Lower lobe of right lung (tissue), 2 donors: ENCODE measurements at places on chromosomes 3 and 15. TPM values are rescaled to one million over a fixed set of nuclear protein-coding genes. Genes with fewer than 3 reads are reported as not detected.

PLA2G4F gene
- total RNA-seq: 99.0 TPM

KLHL24 gene
- 93.9 TPM for total RNA-seq

GOLGA6L4 gene
- 1.6 TPM for total RNA-seq

TRIM71 gene
- total RNA-seq: 2.5 TPM

ARGFX gene
- total RNA-seq: not detected

ISG20 gene
- 32.0 TPM for total RNA-seq

RAB7A gene
- total RNA-seq: 278 TPM

ASB14 gene
- 0.50 TPM for total RNA-seq

ACKR4 gene
- total RNA-seq: 8.5 TPM

RPLP1 gene
- 1,283 TPM for total RNA-seq

FRMD4B gene
- total RNA-seq: 62.4 TPM

AHSG gene
- total RNA-seq: not detected

GOLGA6B gene
- total RNA-seq: not detected

INKA1 gene
- total RNA-seq: 5.3 TPM

MYO5C gene
- 74.7 TPM for total RNA-seq

GHSR gene
- not detected for total RNA-seq

DNA sequence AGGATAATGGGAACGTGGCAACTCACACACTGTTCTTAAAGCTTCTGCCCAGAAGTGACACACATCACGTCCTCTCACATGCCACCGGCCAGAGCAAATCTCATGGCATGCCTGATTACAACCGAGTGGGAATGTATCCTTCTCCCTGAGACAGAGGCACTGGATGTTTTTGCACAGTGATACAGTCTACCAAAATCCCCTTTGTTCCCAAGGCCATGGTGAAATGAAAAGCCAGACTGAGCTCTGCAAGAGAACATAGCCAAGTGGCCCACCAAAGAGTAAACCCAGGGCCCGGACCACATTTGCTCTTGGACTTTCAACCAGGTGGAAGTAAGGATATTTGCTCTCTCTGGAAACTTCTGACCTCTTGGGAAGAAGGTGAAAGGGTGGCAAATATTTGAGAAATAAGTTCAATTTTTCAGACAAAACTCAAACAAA, 186.2 kb upstream of the STT3B start:
- no peak overlapping the region for H3K27ac ChIP-seq
- H3K4me3 ChIP-seq: no peak overlapping the region
- no peaks in the 10 kb centered on the region for H3K36me3 ChIP-seq
- H3K27me3 ChIP-seq: no peaks in the 10 kb centered on the region

- peaks cover 19% of the 10 kb centered on the region for H3K4me1 ChIP-seq
- H3K4me3 ChIP-seq: no peak overlapping the region
- peaks cover 66% of the 10 kb centered on the region for H3K36me3 ChIP-seq
- peak overlapping the region; percentile 31 for H3K27ac ChIP-seq
- H3K27me3 ChIP-seq: no peaks in the 10 kb centered on the region
These were observed 41.2 kb downstream of the OIP5 start for GRCh38 chr15:41291065-41291631.

DNA sequence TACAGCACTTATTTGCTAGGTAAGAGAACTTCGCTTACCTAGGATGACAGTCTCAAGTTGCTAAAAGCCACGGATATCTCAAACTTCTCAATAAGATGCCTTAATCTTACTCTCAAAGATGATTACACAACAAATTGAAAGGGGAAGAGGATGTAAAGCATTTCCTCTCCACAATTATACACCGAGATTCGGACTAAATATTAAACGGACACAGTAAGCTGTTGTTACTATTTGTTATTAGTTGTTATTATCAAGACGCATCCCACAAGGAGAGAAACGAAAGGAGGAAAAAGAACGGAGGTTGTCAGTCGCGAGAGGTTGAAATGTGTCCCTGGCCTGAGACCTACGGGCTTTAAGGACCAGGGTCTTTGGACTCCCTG, 660 bp downstream of the ZNF106 start:
- H3K4me1 ChIP-seq: peaks cover 59% of the 10 kb centered on the region
- DNase-seq: no peak
- H3K27me3 ChIP-seq: no peaks in the 10 kb centered on the region
- peak overlapping the region; percentile 94 for H3K4me3 ChIP-seq
- H3K27ac ChIP-seq: peak overlapping the region; percentile 97
- peaks cover 2% of the 10 kb centered on the region for H3K36me3 ChIP-seq

GRCh38 chr3:59185591-59186369, 136.0 kb upstream of the CFAP20DC start:
- no peaks in the 10 kb centered on the region for H3K27me3 ChIP-seq
- no peak overlapping the region for H3K4me3 ChIP-seq
- H3K27ac ChIP-seq: no peak overlapping the region
- H3K4me1 ChIP-seq: no peaks in the 10 kb centered on the region

DNA sequence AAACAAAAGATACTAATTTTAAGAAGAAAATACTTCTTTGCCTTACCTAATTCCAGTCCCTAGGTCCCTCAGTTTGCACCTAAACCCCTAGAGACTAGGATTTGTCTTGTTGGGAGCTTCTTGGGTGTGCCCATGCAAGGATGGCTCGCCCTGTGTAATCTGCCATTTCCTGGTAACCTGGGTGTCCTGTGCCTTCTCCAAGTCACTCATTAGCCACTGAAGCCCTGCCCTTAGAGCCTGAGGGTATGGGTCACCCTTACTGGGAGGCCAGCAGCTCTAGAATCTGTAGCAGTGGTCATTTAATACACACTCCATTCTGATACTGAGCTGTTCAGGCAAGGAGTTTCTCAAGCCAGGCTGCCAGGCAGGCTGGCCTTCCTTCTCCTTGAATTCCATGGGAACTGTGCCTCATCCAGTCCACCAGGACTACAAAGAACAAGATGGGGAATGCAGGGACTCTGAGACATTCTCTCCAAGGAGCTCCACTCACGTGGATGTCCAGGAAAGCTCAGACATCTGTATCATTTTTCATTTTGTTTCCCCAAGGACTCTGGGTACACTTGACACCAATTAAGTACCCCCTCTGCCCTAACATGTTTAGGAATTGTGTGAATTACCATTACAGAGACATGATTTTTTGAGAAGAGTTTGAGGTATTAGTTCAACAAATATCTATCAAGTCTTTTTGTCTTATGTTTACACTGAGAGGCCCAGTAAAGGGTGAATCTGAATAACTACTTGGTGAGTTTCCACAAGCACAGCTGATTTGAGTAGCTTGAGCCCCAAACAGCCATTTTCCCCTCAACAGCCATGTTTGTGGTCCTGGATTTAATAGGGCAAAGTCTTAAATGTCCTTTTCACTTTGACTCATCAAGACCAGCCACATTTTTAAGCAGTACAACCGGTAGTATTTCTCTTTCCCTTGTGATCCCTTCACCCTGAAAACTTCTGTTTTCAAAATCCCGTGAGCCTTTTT, 52.6 kb downstream of the ARNT2 start:
- H3K4me1 ChIP-seq: peaks cover 29% of the 10 kb centered on the region
- DNase-seq: no peak
- H3K36me3 ChIP-seq: no peaks in the 10 kb centered on the region
- H3K27me3 ChIP-seq: peaks cover 3% of the 10 kb centered on the region
- no peak overlapping the region for H3K27ac ChIP-seq

- peak overlapping the region; percentile 8 for H3K27ac ChIP-seq
- no peak for DNase-seq
- no peaks in the 10 kb centered on the region for H3K36me3 ChIP-seq
- no peak overlapping the region for H3K4me3 ChIP-seq
These were observed 48.9 kb upstream of the MME start for GRCh38 chr3:155031186-155031585.

GRCh38 chr15:101320501-101321052, 25.5 kb upstream of the SNRPA1 start:
- peak overlapping the region; percentile 15 for H3K4me3 ChIP-seq
- DNase-seq: peak; percentile 84
- H3K27ac ChIP-seq: no peak overlapping the region
- no peaks in the 10 kb centered on the region for H3K27me3 ChIP-seq
- H3K4me1 ChIP-seq: no peaks in the 10 kb centered on the region
- no peaks in the 10 kb centered on the region for H3K36me3 ChIP-seq

DNA sequence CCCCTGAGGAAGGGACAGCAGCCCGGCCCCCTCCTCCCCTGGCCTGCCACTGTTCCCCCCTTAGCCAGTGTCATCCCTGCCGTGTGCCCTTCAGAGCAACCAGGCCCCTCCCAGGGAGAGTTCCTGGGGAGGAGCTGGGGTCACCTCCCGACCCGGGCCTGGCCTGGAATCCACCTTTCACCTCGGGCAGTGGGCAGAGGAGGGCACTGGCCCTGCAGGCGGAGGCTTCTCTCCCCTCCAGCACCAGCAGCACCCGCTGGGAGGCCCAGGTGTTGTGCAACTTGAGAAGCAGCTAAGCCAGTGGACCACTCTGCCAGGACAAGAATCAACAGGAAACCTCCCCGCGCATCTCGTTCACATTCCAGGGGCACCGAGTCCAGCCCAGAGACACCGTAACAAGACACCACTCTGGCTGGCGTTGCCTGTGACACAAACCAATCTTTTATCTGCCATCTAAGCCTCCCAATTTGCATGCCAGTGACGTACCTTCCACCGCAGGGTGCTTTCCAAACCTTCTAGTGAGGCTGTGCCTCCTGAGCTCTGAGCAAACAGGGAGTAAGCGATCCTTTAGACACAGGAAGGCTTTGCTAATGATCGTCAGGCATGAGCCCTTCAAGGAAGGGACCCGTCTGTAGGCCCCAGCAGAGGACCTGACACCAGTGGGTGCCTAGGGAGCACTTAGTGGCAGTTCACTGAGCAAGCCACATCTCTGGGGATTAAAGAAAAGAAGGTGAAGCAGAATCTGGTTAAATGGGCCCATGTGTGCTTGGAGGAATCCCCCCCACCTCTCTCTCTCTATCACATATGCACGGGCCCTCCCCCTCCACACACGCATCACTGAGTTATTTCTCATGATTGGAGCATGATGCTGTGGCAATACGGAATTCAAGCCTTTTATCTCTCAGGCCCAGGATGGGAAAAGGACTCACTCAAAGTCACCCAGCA, 98.9 kb upstream of the TLE3 start:
- no peak overlapping the region for H3K4me3 ChIP-seq
- H3K27me3 ChIP-seq: no peaks in the 10 kb centered on the region
- DNase-seq: peak; percentile 57
- peak overlapping the region; percentile 31 for H3K27ac ChIP-seq

DNA sequence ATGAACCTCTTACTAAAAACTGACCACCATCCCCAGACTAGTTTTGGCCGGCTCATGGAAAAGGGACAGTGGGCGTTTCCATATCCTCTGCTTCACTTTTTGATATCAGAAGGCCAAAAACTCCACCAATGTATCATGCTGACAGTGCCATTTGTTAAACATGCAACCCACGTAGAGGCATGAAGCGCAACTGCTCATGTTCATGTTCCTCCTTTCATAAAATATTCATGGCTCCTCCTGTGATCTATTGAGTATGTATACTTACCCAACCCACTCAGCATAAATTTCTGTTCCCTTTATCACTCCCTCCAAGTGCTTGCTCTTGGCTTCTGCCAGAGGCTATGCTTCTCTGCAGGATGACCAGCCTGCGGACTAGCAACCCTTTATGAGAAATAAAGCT, 58.7 kb upstream of the TGFBR2 start:
- no peak overlapping the region for H3K27ac ChIP-seq
- H3K4me3 ChIP-seq: no peak overlapping the region
- no peaks in the 10 kb centered on the region for H3K4me1 ChIP-seq
- DNase-seq: no peak

GRCh38 chr15:55823191-55823670, 80.3 kb upstream of the PRTG start:
- no peak overlapping the region for H3K27ac ChIP-seq
- no peak overlapping the region for H3K4me3 ChIP-seq
- H3K27me3 ChIP-seq: no peaks in the 10 kb centered on the region
- no peak for DNase-seq

- peak; percentile 84 for DNase-seq
- no peaks in the 10 kb centered on the region for H3K36me3 ChIP-seq
- no peak overlapping the region for H3K4me3 ChIP-seq
- no peak overlapping the region for H3K27ac ChIP-seq
These were observed 15.2 kb downstream of the SSUH2 start for GRCh38 chr3:8629151-8630021.

- H3K27me3 ChIP-seq: no peaks in the 10 kb centered on the region
- no peak overlapping the region for H3K27ac ChIP-seq
- no peaks in the 10 kb centered on the region for H3K36me3 ChIP-seq
- no peak overlapping the region for H3K4me3 ChIP-seq
These were observed 38.1 kb upstream of the GCSAM start for GRCh38 chr3:112171144-112171543.

GRCh38 chr3:58989163-58989562, 60.7 kb downstream of the CFAP20DC start:
- no peak overlapping the region for H3K4me3 ChIP-seq
- no peaks in the 10 kb centered on the region for H3K4me1 ChIP-seq
- no peaks in the 10 kb centered on the region for H3K36me3 ChIP-seq
- no peak for DNase-seq
- H3K27me3 ChIP-seq: no peaks in the 10 kb centered on the region
- H3K27ac ChIP-seq: no peak overlapping the region

- H3K36me3 ChIP-seq: peaks cover 32% of the 10 kb centered on the region
- no peak overlapping the region for H3K4me3 ChIP-seq
- H3K27me3 ChIP-seq: no peaks in the 10 kb centered on the region
- H3K27ac ChIP-seq: no peak overlapping the region
- no peak for DNase-seq
These were observed 45.0 kb downstream of the SENP2 start for GRCh38 chr3:185631108-185631507.

GRCh38 chr3:66267031-66267430, 46.2 kb downstream of the SLC25A26 start:
- no peak for DNase-seq
- peaks cover 7% of the 10 kb centered on the region for H3K4me1 ChIP-seq
- H3K27me3 ChIP-seq: no peaks in the 10 kb centered on the region
- H3K27ac ChIP-seq: no peak overlapping the region

- H3K27me3 ChIP-seq: no peaks in the 10 kb centered on the region
- no peaks in the 10 kb centered on the region for H3K36me3 ChIP-seq
- no peak overlapping the region for H3K27ac ChIP-seq
- H3K4me3 ChIP-seq: no peak overlapping the region
- DNase-seq: no peak
These were observed 66.2 kb downstream of the MITF start for GRCh38 chr3:69805491-69805890.

- H3K36me3 ChIP-seq: no peaks in the 10 kb centered on the region
- H3K4me3 ChIP-seq: peak within 1 kb of the TSS; percentile 63
- peaks cover 40% of the 10 kb centered on the region for H3K4me1 ChIP-seq
- no peaks in the 10 kb centered on the region for H3K27me3 ChIP-seq
- peak within 1 kb of the TSS; percentile 74 for H3K27ac ChIP-seq
- peak; percentile 90 for DNase-seq
These were observed at the start of gene WDR76 for GRCh38 chr15:43826508-43827341. Gene WDR76, plus strand, starts transcription at chr15:43827002. Its CDS starts 31 bp downstream, at chr15:43827033.

DNA sequence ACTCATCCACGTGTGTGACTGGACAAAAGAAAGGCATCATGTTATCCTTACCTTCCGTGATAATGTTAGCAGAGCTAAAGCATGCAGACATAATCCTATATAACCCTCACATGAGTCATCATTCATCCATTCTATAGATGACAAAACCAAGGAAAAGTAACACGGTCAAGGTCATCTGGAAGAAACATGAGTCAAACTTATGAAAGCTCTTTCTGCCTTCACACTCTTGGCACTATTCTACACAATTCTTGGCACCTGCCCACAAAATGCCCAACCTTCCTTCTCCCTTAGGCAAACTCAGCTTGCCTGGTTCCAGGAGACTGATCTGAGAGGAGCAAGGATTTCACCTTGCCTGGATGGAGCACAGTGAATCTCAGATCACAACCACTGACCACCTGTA, 66.9 kb downstream of the PRICKLE2 start:
- H3K27me3 ChIP-seq: no peaks in the 10 kb centered on the region
- DNase-seq: no peak
- H3K36me3 ChIP-seq: peaks cover 41% of the 10 kb centered on the region
- no peak overlapping the region for H3K4me3 ChIP-seq
- peaks cover 7% of the 10 kb centered on the region for H3K4me1 ChIP-seq
- H3K27ac ChIP-seq: no peak overlapping the region
